Neuronal stem cell (in vitro differentiated cells): ENCODE measurements at places on chromosomes 12 and 14.

- H3K4me3 ChIP-seq = no peak overlapping the region
- no peak for DNase-seq
- no peak overlapping the region for H3K27ac ChIP-seq
- no peaks in the 10 kb centered on the region for H3K36me3 ChIP-seq
- H3K27me3 ChIP-seq = no peaks in the 10 kb centered on the region
Measured at GRCh38 chr12:115872919-115873357, 404.6 kb downstream of the MED13L start.

DNA sequence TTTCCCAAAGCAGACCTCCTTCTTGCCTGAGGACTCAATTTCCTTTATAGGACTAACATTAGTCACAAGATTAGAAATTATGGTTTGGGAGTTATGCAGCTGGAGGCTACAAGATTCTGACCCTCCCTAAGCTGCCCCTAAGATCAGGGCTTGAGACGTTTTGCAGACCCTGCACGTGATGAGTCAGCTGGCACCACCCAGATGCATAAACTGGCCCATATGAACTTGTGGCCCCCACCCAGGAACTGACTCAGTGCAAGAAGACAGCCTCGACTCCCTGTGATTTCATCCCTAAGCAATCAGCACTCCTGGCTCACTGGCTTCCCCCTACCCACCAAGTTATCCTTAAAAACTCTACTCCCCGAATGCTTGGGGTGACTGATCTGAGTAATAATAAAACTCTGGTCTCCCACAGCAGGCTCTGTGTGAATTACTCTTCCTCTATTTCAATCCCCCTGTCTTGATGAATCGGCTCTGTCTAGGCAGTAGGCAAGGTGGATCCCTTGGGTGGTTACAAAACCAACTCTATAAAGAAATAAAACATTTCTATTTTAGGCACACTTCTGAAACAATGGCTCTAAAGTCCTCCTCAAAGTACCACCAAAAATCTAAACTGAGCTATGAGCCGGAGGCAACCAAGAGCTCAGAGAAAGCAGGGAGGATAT lies 233.4 kb downstream of the TMEM132D start:
- no peaks in the 10 kb centered on the region for H3K27me3 ChIP-seq
- no peak for DNase-seq
- no peaks in the 10 kb centered on the region for H3K4me1 ChIP-seq
- no peak overlapping the region for H3K4me3 ChIP-seq
- no peaks in the 10 kb centered on the region for H3K36me3 ChIP-seq

DNA sequence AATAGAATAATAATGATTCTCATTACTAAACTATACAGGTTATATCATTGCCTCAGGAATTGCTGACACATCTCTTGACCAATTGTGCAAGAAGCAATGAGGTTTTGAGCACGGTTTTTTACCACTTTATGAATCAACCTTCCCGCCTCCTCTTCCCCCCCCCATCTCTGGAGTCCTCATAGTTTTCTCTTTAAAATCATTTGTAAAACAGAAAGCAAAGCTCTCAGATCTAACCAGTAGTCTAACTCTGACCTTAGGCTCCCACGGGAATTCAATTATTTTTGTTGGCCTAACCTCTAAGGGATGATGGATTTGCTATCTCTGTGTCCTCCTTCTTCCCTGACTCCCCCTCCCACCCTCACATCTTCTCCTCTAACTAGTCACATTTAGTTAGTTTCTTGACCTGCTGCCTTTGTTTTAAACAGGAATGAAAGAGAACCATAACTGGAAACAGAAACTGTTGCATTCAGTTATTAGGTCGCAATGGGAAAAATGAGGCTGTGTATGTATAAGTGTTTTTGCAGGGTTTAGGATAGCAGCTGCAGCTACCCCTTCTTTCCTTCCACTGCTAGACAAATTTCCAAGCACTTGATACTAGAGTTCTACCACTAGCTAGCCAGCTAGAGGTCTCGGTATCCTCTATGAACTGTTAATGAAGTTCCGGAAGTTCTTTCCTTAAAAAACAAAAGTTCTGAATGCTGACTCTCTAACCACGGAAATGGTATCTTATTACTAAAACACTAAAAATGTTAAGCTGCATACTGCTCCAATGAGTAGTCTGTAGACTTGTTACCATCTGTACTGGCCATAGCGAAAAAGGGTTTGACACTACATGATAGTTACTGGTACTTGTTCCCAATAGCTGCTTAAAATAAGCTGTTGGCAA lies 65.4 kb downstream of the TAOK3 start:
- DNase-seq = no peak
- H3K4me1 ChIP-seq = no peaks in the 10 kb centered on the region
- no peak overlapping the region for H3K4me3 ChIP-seq
- H3K27me3 ChIP-seq = no peaks in the 10 kb centered on the region

- no peaks in the 10 kb centered on the region for H3K36me3 ChIP-seq
- DNase-seq = no peak
- H3K27ac ChIP-seq = no peak overlapping the region
- H3K27me3 ChIP-seq = no peaks in the 10 kb centered on the region
- no peak overlapping the region for H3K4me3 ChIP-seq
- H3K4me1 ChIP-seq = no peaks in the 10 kb centered on the region
Measured at GRCh38 chr12:114741940-114742339, 58.0 kb upstream of the TBX3 start.
